ENCODE measurements at places on chromosomes 2 and 18.

DNA sequence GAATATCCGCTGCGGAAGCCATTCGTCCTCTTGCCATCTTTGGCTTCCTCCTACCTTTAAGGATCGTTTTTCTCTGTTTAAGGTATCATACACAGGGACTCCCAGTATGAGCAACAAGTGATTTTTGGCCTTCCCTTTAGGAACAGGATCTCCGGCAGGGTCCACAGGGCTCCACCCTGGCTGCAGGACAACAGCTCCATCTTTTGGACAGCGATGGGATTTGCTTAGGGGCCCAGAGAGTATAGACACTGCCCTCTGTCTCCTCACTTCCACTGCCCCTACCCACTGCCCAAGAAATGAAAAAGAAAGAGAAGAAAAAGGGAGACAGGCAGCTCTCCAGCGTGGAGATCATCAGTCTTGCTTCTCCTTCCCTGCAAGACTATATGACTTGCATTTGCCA, 224.5 kb downstream of the UXS1 start:
- no peak for DNase-seq

DNA sequence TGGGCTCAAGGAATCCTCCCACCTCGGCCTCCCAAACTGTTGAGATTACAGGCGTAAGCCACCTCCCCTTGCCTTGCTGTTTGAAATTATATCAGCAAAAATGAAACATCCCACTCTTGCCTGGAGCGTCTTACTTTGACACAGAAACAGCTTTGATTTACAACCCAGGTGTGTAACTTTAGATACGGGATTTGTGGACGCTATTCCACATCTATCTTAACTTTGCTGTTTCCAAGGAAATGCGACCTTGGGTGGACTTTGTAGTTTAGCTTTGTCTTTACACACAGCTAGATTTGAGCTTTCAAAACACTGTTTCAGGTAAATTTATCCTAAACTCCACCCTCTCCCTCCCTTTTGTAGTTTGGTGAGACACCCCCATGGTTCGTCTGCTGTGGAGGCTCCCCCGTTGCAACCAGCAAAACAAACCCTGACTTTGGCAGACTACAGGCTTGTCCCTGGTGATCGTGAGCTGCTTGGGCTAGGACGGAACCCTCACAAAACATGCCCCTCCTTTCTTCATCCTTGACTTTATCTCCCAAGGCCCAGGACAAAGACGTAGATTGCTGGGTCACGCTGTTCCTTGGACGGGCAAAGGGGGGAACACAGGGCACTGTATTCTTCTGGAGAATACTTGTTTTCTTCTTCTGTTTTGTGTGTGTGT, 5.5 kb upstream of the MSH6 start:
- DNase-seq, result no peak

- DNase-seq, result no peak
Measured at GRCh38 chr2:132902626-132903025, 232.6 kb upstream of the LYPD1 start.

- no peak for DNase-seq
Measured at GRCh38 chr2:184192649-184193048, 405.7 kb upstream of the ZNF804A start.

GRCh38 chr18:41745166-41746049, 209.6 kb upstream of the PIK3C3 start:
- DNase-seq, result peak; percentile 49

DNA sequence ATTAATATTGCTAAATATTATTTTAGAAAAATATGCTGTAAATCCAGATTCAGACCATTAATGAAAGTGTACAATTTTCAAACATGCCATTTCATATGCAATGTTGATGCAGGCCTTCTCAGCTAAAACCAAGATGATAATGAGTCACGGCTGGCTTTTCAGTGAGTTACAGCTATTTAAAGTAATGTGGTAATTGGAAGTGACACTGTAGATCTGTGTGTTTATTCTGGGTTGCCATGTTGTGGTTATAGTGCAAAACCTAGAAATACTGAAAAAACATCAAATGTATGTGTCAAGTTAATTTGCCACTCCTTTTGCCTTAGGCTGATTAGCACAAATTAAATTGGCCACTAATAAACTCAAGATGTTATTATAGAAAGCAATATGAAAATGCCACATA, 506.6 kb downstream of the ERBB4 start:
- no peak for DNase-seq

- DNase-seq, result no peak
Measured at GRCh38 chr2:29238497-29238896, 123.3 kb downstream of the CLIP4 start.

DNA sequence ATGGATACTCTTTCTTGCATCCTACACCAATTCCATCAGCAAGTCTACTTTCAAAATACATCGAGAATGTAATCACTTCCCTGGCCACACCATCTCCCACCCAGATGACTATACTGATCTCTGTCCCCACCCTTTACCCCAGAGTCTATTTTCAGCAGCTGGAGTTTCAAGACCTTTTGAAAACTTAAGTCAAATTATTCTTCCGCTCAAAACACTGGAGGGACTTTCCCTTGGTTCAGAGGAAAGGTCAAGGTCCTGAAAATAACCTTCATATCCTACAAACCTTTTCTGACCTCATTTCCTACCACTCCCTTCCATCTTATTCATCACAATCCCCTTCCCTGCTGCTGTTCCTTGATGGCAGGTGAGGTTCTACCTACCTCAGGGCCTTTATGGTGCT, 58.8 kb upstream of the LYPD6 start:
- no peak for DNase-seq

DNA sequence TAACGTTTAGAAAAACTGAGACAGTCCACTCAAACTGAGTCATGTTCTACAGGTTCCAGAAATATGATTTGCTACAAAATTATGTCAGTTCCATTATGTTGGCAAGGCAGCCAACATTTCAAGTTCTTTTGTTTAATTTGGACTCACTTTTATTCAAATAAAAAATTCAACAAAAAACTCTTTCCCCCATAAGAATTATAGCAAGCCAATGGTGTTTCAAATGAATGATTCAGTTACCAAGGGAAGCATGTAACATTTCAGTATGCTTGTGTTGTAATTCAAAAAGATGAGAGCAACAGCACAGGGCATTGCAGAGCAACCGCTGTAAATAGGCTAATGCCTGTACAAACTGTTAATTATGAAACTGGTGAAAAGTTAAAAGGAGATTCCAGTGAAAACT, 140.8 kb downstream of the FIGN start:
- no peak for DNase-seq

DNA sequence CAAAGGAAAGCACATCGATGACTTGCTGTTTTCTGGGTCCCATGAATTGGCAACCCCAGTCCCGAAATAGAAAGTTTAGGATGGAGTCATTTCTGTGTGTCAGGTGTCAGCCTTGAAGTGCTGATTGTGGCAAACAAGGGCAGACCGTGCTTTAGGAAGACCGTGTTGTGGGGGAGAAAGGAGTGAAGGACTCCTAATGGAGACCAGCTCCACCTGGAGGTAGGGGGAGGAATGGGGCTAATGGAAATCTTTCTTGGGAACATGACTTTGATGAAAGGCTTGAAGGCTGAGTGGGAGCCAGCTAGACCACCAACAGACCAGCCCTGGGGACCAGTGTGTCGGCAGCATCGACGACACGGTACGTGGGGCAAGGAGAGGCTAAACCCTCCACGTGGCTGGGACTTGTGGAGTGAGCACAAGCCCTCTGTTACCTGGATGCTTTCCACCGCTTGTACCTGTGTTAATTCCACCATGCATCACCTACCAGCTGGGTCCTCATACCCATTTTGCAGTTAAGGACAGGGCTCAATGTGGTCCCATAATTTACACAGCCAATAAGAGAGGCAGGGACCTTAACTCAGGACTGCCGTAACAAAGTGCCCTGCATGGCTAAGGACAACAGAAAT, 104.2 kb downstream of the SH3BP4 start:
- peak; percentile 5 for DNase-seq

DNA sequence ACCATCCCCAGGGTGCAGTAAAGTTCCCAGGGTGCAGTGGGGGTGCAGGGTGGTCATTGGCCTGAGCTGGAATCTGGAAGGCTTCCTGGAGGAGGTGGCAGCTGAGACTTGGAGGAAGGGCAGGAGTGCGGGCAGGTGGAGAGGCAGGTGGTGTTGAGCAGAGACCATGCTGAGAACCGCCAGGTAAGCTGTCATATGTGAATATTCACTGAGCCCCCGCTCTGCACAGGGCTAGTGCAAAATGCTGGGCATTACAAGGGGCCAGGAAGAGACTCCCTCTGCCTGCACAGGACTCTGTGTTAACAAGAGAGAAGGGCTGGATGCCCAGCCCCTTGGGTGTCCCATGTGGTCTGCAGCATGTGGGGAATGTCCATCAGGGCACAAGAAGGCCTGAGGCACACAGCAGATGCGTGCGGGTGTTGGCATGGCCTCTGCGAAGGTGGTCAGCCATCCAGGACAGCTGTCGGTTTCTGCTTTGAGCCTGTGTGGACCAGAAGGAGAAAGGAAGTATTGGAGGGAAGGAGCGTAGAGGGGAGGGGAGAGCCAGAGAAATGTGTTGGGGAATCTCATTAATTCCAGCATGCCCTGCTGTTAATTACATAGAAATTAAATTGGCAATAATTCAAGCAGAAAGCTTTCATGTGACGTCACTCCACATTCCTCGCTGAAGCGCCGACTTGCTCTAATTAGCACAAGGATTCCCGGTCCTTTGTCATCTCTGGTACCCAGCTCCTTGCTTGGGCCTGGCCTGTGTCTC, 62.8 kb upstream of the OTOS start:
- DNase-seq, result no peak

DNA sequence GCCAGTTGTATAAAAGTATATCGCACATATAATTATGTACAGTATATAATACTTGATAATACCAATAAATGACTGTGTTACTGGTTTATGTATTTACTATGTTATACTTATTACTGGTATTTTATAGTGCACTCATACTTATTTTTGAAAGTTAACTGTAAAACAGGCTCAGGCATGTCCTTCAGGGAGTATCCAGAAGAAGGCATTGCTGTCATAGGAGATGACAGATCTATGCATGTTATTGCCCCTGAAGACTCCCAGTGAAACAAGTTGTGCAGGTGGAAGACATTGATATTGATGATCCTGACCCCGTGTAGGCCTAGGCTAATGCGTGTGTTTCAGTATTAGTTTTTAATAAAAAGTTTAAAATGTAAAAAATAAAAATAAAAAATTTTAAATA, 20.3 kb upstream of the ASXL3 start:
- no peak for DNase-seq

DNA sequence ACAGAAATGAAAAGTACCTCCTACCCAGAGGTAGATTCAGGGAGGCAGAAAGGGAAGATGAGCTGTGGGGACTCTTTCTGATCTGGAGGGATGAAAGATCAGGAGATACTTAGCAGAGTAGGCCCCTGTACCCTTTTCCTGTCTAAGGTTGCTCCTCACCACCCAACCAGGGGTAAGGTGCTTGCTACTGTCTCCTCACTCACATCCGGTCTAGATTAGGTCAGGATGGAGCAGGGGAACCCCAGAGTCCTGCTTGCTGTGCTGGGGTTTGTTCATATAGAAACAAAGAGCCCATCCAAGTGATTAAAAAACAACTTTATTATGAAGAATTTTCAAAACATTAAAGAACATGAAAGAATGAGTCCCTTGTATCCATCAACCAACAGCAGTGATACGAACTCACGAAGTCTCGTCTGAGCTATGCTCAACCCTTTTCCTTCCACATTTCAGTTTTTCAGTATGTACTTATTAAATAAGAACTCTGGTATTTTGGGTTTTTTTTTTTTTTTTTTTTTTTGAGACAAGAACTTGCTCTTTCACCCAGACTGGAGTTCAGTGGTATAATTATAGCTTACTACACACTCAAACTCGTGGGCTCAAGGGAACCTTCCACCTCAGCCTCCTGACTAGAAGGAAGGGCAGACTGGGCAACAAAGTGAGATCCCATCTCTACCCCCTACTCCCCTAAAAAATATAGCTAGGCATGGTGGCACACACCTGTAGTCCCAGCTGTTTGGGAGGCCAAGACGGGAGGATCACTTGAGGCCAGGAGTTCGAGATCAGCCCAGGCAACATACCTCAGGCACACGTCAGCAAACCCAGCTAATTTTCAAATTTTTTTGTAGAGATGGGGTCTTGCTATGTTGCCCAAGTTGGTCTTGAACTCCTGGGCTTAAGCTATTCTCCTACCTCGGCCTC, 28.5 kb upstream of the MCFD2 start:
- DNase-seq, result no peak
